Smooth muscle cell of trachea (primary cell): ENCODE measurements at places on chromosomes 5 and 9. TPM values are rescaled to one million over a fixed set of nuclear protein-coding genes. Genes with fewer than 3 reads are reported as not detected.

FOXD4L6 gene
- not detected in 2 replicates for total RNA-seq

PAM gene
- total RNA-seq: 364 and 504 TPM in 2 replicates

PCDHGA2 gene
- total RNA-seq: 3.3 and 6.6 TPM in 2 replicates

CYLC2 gene
- not detected in 2 replicates for total RNA-seq

HBEGF gene
- total RNA-seq: 0.73 and 1.7 TPM in 2 replicates

DIPK1B gene
- 0.58 and 2.2 TPM in 2 replicates for total RNA-seq

CSNK1A1 gene
- 533 and 542 TPM in 2 replicates for total RNA-seq

RNF183 gene
- total RNA-seq: not detected in 2 replicates

RASGRF2 gene
- total RNA-seq: 7.7 and 9.1 TPM in 2 replicates

CDH12 gene
- not detected in 2 replicates for total RNA-seq

LHX3 gene
- under 0.01 TPM in 1 of 2 replicates, not detected in the other for total RNA-seq

IQGAP2 gene
- 6.1 and 15.1 TPM in 2 replicates for total RNA-seq

PFN3 gene
- total RNA-seq: not detected in 2 replicates

DDX4 gene
- total RNA-seq: under 0.01 TPM in 1 of 2 replicates, not detected in the other

KIF24 gene
- 0.50 and 3.2 TPM in 2 replicates for total RNA-seq

RPL35 gene
- 1,467 and 2,792 TPM in 2 replicates for total RNA-seq

SLC25A2 gene
- total RNA-seq: 0.50 and 1.0 TPM in 2 replicates
